ENCODE measurements at places on chromosomes 5 and 9. TPM values are rescaled to one million over a fixed set of nuclear protein-coding genes. Genes with fewer than 3 reads are reported as not detected.

Gene RASA1
- 67.3 TPM for polyA plus RNA-seq

GRCh38 chr5:52531105-52531504 lies 256.6 kb upstream of the ITGA1 start:
- DNase-seq: no peak

DNA sequence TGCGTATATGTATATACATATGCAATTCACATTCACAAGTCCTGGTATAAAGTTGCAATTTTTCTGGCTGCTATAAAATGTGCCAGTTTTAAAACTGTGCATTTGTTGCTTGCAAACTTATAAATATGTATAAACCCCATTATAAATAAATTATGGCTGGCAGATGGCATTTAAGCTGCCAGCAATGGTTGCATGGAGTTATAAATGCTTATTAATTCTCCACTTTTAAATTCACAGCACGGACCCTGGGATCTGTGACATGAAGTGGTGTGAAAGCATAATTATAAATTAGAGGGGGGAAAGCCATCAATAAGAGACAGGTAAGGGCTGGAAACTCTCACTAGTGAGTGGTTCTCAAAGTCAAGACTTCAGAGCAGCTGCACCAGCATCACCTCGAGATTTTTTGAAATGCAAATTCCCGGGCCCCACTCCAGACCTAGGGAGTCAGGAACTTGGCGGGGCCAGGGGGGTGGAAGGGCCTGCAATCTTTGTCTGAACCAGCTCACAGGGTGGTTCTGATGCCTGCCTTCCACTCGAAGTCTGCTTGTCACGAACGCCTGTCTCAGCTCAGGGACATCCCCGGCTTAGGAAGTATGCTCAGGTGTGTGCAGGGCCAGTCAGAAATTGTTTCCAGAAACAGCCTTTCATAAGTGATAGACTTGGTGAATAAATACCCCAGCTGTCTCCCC lies 16.9 kb downstream of the S1PR3 start:
- DNase-seq: no peak

DNA sequence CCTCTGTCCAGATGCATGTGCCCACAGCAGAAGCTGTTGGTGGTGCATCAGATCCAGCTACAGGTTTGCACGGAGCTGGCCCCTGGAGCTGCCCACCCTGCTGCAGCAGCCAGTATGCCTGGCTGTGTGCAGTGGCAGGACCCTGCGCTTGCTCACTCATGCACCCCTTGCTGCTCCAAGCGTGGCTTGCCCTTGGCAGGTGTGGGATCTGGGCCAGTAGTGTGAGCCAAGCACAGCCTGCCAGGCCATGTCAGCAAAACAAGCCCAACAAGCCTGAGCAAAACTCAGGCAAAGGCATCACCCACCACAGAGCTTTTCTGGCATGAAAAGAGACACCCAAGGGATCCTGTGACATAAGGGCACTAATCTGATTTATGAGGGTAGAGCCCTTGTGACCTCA lies 18.3 kb upstream of the ECPAS start:
- DNase-seq: no peak

- DNase-seq: no peak
Measured at GRCh38 chr5:174832811-174833210, 108.4 kb downstream of the MSX2 start.

- no peak for DNase-seq
Measured at GRCh38 chr9:19896161-19896560, 107.3 kb upstream of the SLC24A2 start.

Gene UNC5A
- not detected for polyA plus RNA-seq

- DNase-seq: no peak
Measured at GRCh38 chr5:171945066-171945465, 61.4 kb downstream of the FBXW11 start.

GRCh38 chr9:125767349-125767748 lies 20.2 kb downstream of the PBX3 start:
- DNase-seq: no peak

GRCh38 chr9:105966834-105967233 lies 272.5 kb downstream of the TMEM38B start:
- DNase-seq: no peak

GRCh38 chr9:92735636-92736562 lies 28.7 kb downstream of the BICD2 start:
- DNase-seq: no peak

Gene C9orf50
- 0.26 TPM for polyA plus RNA-seq

DNA sequence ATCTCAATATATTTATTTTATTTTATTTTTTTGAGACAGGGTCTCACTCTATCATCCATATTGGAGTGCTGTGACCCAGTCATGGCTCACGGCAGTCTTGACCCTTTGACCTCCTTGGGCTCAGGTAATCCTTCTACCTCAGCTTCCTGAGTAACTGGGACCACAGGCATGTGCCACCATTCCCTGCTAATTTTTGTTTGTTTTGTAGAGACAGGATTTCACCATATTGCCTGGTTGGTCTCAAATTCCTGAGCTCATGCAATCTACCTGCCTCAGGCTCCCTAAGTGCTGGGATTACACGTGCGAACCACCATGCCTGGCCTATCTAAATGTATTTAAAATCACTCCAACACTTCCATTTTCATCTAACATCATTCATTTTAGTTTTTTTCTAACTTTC lies 190.5 kb upstream of the CHD1 start:
- no peak for DNase-seq

- no peak for DNase-seq
Measured at GRCh38 chr5:131210151-131210510, 39.4 kb downstream of the LYRM7 start.

DNA sequence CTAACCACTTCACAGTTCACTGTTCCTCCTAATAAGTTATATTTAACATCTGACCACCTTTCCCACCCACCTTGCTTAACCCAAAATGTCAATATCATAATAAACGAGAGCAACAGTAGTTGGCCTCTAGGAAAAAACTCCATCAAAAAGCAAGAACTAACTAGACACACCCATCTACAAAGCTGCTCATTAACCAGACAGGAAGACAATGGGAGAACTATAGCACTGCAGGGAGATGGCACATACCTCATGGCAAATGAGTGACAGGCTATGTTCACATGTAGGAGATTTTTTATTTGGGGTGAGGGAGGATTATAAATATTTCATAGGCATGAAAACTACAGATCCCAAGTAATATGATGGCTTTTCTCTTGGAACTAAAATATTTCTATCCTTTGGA lies 23.6 kb upstream of the CDK5RAP2 start:
- DNase-seq: no peak

Gene C7
- 17.1 TPM for polyA plus RNA-seq
